ENCODE measurements at places on chromosomes 1 and 21.

DNA sequence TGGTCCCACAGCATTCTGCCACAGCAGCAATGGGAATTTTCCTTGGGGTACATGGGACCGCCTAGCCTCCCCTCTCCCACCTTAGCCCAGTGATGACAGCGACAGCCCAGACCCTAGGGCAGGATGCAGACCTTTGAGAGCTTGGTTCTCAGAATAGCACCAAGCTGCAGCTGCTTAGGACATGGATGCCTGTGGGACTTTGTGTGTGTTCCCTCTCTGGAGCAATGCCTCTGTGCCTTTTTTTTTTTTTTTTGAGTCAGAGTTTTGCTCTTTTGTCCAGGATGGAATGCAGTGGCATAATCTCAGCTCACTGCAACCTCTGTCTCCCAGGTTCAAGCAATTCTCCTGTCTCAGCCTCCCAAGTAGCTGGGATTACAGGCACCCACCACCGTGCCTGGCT is 44.2 kb upstream of the AK4 start:
- no peak for DNase-seq

GRCh38 chr1:36211841-36212240 is 12.4 kb upstream of the THRAP3 start:
- DNase-seq: no peak

GRCh38 chr1:166924823-166925541 is 48.9 kb upstream of the TADA1 start:
- DNase-seq: no peak

DNA sequence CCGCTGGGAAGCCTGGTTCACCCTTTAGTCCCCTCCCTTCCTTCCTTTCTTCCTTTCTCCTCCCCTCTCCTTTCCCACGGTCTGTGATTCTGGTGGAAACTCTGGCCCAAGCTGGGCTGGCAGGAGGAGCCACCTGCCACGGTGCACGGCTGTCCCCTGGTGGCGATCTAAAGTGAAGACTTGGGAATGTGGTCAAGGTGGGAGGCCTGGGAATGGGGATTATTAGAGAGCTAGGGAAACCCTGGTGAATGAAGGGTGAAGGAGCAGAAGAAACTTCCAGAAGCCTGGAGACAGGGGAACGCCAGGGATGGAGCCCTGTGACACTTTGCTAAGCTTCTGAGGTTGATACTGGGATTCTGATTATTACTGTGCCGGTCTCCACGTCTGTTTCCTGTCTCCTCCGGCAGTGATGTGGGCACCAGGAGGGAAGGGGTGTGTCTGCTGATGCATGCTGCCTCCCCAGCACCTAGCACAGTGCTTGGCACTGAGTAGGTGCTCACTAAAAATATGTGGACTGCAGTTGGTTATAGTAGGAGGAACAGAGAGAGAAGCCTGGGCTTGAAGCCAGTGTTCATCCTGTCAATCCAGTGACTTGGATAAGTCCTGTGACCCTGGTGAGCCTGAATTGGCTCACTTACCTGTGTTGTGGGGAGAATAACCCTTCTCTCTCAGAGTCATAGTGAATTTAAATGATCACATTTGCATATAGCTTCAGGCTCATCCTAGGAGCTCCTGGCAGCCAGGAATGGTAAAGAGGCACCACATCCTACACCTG is 71.2 kb upstream of the NBPF3 start:
- DNase-seq: peak; percentile 63

DNA sequence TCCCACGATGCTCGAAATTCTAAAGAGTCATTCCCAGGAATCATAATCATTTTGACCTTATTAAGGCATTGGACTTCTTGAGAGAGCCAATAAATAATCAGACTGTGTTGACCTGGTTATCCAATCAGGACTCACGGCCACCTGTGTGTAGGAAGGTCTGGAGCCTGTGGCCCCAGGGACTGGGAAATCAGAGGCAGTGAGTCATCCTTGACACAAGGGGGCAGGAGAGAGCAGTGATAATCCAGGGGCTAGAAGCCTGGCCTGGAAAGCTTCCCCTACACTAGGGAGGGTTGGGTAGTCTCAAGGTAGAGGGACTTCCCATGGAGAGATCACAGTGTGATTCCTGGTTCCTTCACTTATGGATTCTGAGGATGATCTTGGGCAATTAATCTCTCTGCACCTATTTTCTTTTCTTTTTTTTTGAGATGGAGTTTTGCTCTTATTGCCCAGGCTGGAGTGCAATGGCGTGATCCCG is 4.7 kb downstream of the MR1 start:
- peak; percentile 39 for DNase-seq

DNA sequence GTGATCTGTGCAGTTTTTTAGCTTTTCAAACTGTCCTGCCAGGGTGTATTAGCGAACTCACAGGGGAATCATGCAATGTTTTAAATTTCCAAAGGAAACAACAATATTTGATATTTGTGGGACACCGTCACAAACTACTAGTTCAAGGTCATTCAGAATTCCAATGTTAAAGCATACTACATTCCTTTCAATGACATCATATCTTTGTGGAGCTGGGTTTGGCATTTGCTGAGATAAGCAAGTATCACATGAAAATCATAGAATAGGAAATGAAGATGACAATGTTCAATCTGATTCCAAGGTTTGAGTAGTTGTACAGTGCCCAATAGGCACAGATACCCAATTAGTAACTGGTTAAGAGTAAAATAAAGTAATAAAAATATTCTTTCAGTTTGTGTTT is 35.6 kb downstream of the NUF2 start:
- DNase-seq: no peak

DNA sequence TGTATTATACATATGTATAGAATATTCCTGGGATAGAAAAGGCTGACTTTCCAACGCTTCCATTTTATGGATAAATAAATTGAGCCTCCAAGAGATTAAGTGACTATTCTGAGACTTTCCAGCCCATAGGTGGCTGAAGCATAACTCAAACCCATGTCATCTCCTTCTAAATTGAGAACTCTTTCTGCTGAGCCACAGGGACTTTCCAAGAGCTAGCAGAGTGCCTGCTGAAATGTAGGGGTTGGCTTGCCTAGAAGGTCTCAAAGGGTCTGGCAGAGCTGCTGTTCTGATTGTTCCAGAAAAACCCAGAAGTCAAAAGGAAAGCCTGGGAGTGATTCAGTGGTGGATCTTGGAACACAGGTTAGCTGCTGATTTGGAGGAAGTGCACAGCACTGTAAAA is 146.4 kb upstream of the BEND5 start:
- no peak for DNase-seq

GRCh38 chr1:168360151-168361021 is 79.7 kb downstream of the TBX19 start:
- DNase-seq: no peak

- no peak for DNase-seq
Measured at GRCh38 chr1:181490740-181491712, 7.7 kb downstream of the CACNA1E start.

- no peak for DNase-seq
Measured at GRCh38 chr1:70140894-70141293, 64.5 kb downstream of the LRRC40 start.

GRCh38 chr1:201170533-201171062 is 16.3 kb upstream of the TMEM9 start:
- peak; percentile 45 for DNase-seq

GRCh38 chr1:30668024-30668423 is 55.4 kb downstream of the MATN1 start:
- no peak for DNase-seq

DNA sequence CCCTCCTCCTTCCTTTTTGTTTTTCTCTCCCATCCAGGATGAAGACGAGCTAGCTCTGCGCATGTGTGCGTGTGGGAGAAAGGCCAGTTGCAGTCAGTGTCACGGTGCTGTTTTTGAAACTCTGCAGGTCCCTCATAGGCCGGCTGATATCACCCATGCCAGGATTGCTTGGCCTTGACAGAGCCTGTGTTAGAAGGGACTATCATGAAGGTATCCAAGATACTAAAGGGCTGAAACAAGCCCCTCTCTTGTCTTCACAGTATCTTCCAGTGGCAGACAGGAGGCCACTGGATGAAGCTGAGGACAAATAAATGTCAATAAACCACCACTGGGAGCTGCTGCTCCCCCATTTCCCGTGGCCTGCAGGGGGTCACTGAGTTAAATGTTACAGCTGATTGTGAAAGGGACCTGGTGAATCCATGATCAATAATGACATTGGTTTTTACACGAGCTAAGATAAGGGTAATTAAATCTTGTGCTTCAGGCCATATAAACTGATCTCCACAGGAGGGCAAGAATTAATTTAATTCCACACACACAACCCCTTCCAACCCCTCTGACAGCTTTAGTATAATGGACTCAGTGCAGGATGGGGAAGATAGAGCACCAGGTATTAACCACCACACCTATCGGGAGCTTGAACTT is 64.6 kb upstream of the TARBP1 start:
- DNase-seq: no peak

DNA sequence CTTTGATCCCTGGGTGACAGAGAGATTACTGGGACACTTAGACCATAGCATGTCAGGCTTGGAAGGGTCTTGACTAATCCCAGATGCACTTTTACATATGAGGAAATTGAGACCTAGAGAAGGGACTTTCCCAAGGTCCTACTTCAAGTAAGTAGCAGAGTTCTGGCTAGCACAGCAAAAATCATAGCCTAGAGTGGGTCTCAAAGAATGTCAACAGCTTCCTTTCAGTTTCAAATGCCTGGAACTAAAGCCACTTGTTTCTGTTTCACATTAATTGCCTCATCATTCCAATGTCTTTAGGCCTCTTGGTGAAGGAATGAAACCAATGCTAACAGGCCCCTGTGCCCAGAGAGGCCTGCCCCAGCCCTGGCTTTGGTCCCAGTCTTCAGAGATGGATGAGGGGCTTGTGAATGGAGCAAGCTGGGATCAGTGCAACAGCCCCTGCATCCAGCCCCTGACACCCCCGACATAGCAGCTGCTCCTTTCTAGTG is 26.6 kb downstream of the ATF3 start:
- no peak for DNase-seq

DNA sequence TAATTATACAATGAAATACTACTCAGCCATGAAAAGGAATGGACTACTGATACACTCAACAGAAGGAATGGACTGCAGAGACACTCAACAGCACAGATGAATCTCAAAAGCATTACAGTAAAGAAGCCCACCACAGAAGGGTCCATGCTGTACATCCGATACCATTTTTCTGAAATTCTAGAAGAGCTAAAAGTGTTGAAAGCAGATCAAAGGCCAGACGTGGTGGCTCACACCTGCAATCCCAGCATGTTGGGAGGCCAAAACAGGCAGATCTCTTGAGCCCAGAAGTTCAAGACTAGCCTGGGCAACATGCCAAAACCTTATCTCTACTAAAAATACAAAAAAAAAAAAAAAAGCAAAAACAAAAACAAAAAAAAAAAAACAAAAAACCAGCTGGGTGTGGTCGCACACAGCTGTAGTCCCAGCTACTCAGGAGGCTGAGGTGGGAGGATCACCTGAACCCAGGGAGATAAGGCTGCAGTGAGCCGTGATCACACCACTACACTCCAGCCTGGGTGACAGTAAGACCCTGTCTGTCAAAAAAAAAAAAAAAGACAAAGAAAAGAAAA is 15.5 kb downstream of the PPP1R15B start:
- DNase-seq: no peak

DNA sequence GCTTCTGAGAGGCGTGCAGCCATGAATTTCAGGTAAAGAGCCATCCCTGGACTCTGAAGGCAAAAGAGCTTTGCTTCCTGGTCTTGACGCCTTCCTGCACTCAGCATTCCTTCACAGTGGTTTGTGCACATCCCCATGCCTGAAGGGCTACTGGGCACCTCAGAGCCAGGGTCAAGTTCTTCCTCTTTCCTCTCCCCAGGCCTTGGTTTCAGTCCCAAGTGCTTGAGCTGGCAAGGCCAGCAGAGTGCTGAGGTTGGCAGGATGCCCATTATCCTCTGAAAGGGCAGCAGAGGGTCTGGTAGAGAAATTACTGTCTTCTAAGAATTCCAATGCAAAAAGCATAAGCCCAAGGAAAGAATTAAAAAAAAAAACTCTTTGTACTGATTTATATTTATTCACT is 1064.9 kb downstream of the TTLL7 start:
- no peak for DNase-seq

- no peak for DNase-seq
Measured at GRCh38 chr1:18145851-18146618, 38.4 kb downstream of the IGSF21 start.

DNA sequence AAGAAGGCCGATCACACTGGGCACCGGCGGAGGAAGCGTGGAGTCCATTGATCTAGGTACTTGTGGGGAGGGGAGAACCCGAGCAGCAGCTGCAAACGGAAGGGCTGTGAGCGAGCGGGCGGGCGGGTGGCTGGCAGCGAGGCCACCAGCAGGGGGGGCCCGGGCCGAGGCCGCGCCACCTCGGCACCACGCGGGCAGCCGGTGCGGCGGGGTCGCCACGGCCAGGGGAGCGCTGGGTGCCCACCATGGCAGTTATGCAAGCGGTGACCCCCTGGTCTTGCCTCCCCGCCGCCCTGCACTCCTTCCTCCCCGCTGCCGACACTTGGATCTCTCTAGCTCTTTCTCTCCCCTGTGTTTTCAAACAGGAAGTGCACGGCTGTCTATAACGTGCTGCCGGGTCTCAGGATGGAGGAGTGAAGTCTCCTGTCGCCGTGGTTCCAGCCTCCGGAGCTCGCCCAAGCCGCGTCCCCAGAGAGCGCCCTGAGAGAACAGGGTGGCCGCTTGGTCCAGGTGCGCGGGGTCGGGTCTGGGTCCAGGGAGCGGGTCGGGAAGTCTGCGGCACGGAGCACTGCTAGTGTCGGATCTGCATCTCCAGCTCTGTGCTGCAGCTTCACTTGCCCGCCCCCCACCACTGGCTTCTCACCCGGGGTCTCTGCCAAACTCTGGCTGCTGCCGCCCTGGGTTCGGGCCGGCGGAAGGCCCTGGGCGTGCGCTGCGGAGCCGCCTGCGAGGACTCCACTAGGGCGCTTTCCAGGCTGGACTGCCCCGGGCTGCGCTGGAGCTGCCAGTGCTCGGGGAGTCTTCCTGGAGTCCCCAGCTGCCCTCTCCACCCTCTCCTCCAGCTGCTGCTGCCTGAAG is 22.7 kb downstream of the LRRC8D start:
- peak; percentile 65 for DNase-seq

GRCh38 chr1:68293609-68294366 is 61.5 kb upstream of the WLS start:
- DNase-seq: no peak

- no peak for DNase-seq
Measured at GRCh38 chr1:184655185-184655584, 99.5 kb downstream of the EDEM3 start.

- no peak for DNase-seq
Measured at GRCh38 chr1:233543338-233544255, 70.3 kb upstream of the KCNK1 start.

GRCh38 chr1:7366286-7366954 is 404.7 kb upstream of the VAMP3 start:
- DNase-seq: no peak

DNA sequence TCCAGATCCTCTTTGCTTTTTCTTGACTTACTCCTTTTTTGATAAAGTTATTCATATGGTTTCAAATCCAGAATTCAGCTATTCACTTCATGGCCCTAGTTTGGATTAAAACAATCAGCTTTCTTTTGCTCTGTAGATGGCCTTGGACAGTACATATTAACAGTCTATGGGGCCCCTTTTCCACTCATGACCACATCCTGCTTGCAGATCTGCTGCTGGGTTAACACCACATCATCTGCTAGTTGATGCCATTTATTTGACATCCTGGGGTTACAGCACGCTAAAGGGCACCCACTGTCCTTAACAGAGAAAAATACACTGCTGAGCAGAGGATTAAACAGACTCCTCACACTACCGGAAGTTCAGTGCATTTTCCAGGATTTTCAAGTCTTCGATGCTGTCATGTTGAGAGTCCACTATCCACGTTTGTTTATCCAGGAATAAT is 941 bp upstream of the IFI16 start:
- DNase-seq: peak; percentile 30

GRCh38 chr1:226643177-226643576 is 94.6 kb downstream of the STUM start:
- peak; percentile 38 for DNase-seq

GRCh38 chr1:119590393-119590792 is 57.7 kb downstream of the ZNF697 start:
- no peak for DNase-seq

All from activated T-cell treated with anti-CD3 and anti-CD28 coated beads for 1 hour (primary cell).